ENCODE measurements at places on chromosomes 2 and 18.

DNA sequence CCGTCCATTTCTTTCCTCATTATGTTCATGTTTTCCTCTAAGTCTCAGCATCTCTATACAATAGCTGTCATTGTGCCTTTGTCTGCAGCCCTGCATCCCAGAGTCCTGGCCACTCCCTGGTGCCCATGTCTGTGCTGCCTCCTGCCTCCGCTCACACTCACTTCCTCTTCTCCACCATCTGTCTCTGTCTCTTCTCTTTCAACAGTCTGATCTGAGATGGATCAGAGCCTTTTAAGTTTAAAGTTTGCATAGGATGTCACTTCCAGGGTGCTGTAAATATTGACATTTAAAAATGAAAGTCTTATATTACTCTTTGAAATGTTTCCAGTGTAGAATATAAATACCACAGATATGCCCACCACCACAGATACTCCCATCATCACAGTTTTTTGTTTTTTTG, 42.7 kb downstream of the UBE2F start:
- peak; percentile 81 for DNase-seq

DNA sequence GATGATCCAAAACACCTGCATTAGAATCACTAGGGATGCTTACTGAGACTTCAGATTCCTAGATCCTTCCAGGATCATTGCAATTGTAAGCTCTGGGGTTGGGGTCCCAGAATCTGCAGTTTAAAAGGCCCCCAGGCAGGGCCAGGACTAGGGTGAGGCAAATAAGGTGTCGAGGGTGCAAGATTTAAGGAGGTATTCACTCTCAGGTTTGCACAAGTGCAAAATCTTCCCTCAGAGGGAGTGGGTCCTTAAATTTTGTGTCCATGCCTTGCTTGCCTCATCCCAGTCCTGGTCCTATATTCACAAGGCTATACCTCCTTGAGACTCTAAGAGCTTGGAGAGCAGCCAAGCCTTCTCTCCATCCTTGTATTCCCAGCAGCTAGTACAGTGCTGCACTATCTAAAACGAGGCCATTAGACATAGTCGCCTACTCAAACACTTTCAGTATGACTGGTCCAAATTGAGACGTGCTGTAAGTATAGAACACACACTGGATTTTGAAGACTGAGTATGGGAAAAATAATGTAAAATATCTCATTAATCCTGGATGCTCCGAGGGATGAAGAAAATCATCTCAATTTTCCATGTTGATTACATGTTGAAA, 31.6 kb upstream of the MREG start:
- DNase-seq = no peak

GRCh38 chr2:109663721-109664120, 49.6 kb downstream of the SOWAHC start:
- DNase-seq = peak; percentile 24

DNA sequence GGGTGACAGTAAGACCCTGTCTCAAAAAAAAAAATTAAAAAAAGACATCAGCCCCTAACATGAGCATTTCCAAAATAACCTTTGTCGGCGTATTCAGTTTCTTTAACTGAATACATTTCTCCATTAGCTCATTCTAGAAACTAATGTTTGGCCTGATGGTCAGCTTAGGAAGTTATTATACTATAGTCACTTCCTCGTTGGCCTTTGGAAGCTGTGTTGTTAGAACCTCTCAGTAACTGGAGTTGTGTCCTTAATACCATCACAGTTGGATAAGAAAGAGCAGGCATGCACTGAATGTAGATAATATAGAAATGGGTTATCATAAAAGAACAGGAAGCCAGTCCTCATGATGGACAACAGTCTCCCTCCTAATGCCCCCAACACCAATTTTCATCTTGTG, 112.8 kb downstream of the ANTXR1 start:
- DNase-seq = no peak

DNA sequence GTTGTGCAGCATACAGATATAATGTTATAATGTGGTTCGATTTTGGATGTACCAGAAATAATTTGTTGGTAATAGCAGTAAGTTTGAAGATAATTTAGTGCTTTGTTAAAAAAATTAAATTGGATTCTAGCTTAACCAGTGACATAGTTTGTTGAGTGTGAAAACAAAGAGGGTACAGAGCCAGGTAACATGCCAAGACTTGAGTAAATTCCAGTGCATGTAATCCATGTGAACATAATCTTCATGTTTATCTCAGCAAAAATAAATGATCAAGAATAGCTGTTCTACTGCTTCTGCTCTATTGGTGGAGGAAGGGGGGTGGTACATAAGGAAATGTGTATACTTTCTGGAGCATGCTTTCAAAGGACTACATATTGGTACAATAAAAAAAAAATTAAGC, 165.8 kb downstream of the DNAH7 start:
- DNase-seq = no peak

GRCh38 chr2:19682493-19682892, 219.3 kb downstream of the TTC32 start:
- DNase-seq = no peak

GRCh38 chr2:2575870-2576386, 244.9 kb upstream of the MYT1L start:
- DNase-seq = no peak

GRCh38 chr18:37460604-37461003, 105.0 kb downstream of the CELF4 start:
- DNase-seq = no peak

- no peak for DNase-seq
These were observed 77.5 kb upstream of the SERTAD2 start for GRCh38 chr2:64731263-64731643.

GRCh38 chr2:15449556-15450236, 111.4 kb downstream of the NBAS start:
- DNase-seq = no peak

- no peak for DNase-seq
These were observed 75.6 kb upstream of the APCDD1 start for GRCh38 chr18:10378688-10379420.

DNA sequence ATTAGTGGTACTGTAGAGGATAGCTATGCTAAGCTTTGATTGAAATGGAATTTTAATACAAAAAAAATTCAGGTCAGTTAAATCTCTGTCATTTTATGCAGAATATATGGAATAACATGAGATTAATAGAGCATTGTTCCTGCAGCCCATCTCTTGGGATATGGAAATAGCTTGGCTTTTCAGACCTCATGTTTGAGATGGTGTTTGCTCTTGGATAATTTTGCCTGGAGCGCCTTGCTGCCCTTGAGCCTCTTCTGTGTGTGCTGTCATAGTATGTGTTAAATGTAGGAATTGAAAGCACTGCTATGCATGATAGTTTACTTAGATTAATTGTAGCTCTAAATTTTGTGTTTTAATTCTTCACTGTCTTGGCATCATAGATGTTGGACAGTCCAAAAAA, 27.7 kb downstream of the GALNT1 start:
- DNase-seq = no peak

GRCh38 chr2:129068543-129068942, 749.9 kb upstream of the HS6ST1 start:
- no peak for DNase-seq

GRCh38 chr2:117703858-117704257, 110.6 kb upstream of the DDX18 start:
- no peak for DNase-seq

- DNase-seq = no peak
These were observed 15.5 kb downstream of the ADRA2B start for GRCh38 chr2:96100893-96101304.

DNA sequence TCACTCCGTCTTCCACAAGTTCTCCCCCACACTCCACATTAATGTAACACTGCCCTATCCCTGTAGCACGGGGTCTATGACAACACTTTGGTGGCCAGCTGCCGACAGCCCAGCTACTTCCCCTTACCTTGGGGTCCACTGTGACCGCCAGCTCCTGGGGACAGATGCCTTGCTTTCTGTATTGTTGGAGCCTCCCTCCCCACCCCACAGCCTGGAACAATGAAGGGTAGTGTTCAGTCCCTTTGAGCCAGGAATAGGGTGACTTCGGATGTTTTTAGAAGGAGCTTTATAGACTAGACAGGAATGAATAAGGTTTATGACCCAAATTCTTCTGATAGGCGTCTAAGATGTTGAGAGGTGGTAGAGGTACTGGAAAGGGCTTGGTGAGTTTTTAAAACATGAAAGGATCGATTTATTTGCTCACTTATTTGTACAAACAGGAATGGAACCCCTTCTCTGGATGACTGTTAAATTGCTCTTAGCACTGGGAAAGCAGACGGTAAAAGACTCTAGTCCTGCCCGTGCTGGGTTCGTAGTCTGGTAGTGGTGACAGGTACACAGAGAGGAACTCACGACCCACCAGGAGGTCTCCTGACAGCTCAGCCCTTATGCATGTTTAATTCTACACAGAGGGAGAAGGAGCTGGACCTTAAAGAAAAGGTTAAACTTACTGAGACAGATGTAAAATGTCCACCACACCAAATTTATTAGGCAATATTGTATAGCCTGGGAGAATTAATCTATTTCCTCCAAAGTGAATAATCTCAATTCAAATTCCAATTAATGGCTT, 90.9 kb downstream of the MYCN start:
- peak; percentile 51 for DNase-seq

- no peak for DNase-seq
These were observed 77.6 kb upstream of the ODC1 start for GRCh38 chr2:10525573-10526265.

GRCh38 chr2:48170281-48170680, 264.0 kb upstream of the FBXO11 start:
- DNase-seq = no peak

DNA sequence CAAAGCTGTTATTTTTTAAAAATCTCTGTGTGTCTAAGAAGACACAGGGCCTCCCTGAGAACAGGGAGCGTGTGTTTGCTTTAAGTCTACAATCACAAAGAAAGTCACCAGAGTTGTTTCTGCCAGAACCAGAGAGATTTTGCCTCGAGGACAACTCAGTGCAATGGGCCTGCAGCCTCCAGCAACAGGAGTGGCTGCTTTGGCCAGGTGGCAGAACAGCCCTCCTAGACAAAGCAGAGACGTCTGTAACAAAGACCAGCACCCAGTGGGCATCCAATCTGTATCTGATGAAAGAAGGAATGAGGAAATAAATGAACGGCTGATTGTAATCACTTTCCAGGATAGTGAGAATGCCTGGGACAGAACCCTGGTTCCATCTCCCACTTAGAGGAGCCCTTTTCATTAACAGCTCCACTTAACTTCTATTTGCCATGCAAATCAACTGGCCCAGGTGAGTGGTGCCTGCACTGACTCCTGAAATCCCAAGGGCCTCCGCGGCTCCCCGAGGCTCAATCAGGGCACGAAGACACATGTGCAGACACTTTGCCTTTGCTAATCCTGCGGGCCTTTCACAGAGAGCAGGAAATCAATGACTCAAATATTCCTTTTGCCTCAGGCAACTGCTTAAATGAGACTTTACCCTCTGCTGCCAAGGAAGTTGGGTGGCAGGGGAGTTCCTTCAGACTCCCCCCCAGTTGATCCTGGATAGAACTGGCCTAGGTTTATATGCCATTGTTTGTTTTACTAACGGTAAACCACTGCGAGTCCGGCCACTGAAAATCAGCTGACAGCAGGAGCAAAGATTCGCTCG, 146.5 kb downstream of the CABLES1 start:
- DNase-seq = no peak

GRCh38 chr2:159968279-159968900, 94.0 kb downstream of the PLA2R1 start:
- no peak for DNase-seq

GRCh38 chr2:161238560-161239325, 69.5 kb upstream of the PSMD14 start:
- peak; percentile 98 for DNase-seq

DNA sequence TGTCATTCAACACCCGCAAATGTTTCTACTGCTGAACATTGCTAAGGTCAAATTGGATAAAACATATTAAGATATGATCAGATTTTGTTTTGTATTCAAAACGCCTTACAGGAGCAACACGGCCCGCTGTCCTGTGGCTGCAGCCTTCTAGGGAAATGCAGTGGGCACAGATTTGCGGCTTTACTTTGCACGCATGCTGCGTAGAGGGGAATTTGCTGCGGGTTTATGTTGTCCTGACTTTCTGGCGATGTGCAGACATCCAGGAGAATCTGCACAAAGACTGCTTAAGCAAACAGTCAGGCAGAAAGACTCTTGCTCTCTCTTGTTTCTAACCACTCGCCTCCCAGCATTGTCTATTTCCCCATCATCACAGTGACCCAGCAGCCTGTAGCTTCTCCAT, 88.3 kb downstream of the LRRC30 start:
- DNase-seq = no peak

- DNase-seq = no peak
These were observed 171.3 kb downstream of the PTGR3 start for GRCh38 chr18:75037689-75037955.

GRCh38 chr2:188975497-188976102, 1.4 kb downstream of the COL3A1 start:
- DNase-seq = no peak

DNA sequence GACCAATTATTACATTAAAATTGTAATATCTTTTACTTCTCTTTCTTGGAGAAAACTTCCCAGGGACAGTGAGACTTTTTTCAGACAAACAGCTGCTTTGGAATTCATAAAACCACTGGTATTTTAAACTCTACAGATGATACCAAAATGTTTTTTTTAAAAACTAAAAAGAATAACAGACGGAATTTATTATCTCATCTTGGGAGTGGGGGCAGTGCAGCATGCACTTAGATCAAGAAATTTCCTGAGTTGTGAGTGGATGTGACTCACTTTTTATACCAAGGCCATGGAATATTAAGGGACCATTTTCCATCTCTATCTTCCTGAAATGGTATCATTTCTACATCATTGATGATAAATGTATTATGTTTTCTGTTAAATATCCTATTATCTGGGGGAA, 422.8 kb upstream of the HNRNPA3 start:
- no peak for DNase-seq

GRCh38 chr2:206477296-206477695, 34.0 kb downstream of the ADAM23 start:
- DNase-seq = no peak

DNA sequence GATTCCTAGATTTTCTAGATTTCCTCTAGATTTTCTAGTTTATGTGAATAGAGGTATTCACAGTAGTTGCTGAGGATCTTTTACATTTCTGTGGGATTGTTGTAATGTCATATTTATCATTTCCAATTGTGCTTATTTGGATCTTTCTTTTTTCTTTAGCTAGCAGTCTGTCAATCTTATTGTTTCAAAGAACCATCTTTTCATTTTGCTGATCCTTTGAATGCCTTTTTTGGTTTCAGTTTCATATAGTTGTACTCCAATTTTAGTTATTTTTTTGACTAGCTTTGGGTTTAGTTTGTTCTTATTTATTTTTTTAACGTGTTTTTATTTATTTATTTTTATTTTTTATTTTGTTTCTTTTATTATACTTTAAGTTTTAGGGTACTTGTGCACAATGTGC, 24.5 kb downstream of the CLIP4 start:
- no peak for DNase-seq

GRCh38 chr2:166424841-166425240, 49.1 kb upstream of the SCN9A start:
- DNase-seq = no peak

DNA sequence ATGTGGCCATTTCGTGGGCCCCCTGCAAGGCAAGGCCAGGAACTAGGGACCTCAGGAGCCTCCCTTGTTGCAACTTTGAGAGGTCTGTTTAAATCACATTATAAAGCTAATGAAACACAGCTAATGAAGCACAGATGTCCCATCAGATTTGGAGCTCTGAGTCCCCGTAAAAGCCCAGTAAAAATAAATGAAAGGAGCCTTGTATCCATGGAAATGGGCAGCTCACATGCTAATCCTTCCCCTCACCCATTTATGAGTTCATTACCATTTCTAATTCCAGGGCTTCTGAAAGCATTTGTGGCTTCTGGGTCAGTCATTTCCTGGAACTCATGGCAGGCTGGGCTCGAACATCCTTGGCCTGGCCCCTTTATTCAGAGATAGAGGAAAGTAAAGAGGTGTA, 274.8 kb downstream of the SS18 start:
- DNase-seq = no peak

GRCh38 chr2:177551989-177552421, 159.4 kb downstream of the AGPS start:
- no peak for DNase-seq

Data from posterior cingulate gyrus (tissue), 11 donors.